ENCODE measurements at places on chromosomes 3 and 15.

DNA sequence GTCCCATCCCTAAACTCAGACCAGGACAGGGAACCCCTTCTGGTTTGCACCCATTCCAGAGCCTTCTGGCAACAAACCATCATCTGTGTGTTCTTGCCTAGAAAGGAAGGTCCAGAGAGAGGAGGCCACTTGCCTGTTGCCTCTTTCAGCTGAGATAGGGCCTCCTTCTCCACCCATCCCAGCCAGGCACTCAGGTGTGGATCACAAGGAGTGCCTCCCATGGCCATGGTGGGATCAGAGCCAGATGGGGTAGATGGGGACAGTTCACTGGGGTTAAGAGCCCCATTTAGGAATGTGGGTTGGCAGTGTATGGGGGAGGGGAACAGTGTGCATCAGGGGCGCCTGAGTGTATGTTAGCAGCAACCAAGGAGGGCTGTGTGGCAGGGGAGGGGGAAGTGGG is 8.9 kb upstream of the CTDSPL start:
- DNase-seq, result no peak

DNA sequence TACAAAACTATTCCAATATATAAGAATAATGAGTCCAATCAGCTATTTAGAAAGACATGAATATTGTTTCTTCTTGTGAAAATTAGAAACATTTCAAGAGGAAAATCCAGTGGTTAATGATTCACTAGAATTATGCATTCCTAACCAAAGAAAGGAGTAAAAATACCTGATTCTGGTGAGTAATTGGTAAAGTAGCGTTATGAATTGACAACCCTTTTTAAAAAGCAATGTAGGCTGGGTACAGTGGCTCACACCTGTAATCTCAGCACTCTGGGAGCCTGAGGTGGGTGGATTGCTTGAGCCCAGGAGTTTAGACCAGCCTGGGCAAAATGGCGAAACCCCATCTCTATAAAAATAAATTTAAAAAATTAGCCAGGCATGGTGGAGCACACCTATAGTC is 43.3 kb downstream of the TOPAZ1 start:
- no peak for DNase-seq

GRCh38 chr15:70539409-70539808 is 223.9 kb downstream of the UACA start:
- DNase-seq, result no peak

DNA sequence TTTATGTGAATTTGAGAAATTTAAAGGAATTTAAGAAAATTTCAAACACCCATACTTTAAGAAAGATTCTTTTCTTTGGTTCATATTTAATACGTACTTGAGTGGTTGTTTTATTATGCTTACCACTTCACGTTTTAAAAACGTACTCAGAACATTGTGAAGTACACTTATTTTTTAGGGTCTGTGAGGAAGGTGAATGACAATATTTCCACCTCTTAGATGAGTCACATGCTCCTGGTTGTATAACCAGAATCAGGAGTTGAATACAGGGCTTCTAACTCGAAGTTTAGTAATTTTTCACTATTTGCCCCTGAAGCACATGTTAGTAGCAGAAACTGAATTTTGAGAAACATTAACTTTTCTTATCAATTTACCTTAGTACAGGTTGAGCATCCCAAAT is 7.5 kb downstream of the SKIL start:
- DNase-seq, result no peak

- DNase-seq, result no peak
Measured at GRCh38 chr3:182519569-182519968, 273.7 kb upstream of the ATP11B start.

DNA sequence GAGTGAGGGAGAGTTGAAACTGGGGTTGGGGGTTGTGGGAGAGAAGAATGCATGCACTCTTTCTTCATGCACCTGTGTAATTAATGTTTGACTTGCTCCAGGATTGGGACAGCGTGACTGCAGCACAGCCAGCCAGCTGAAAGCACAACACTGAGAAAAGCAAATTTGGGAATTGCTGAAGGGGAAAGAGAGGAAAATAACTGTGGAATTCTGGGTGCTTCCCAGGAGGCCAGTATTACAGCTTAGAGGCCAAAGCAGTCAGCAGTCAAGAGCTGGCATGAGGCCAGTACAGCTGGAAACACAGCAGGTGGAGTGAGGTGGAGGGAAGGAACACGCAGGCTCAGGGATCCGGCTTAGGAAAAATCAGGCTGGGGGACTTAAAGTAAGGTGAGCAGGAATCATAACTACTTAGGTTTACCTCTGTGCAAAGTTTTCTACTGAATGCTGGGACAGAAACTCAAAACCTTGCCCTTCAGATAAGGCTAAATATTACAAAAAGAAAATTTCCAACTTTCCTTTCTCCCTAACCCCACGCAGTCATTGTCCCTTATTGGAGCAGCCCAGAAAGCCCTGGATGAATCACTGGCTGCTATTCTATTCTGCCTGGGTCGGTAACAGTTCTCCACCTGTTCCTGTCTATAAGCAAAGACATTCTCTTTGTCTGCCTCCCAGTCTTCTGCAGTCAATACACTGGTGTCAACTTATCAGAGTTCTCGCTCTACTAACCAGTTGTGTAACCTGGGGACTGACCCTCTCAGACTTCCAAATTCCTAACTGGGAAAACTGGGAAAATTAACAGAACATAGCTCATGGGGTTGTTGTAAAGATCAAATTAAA is 167.2 kb downstream of the MAGI1 start:
- peak; percentile 31 for DNase-seq

DNA sequence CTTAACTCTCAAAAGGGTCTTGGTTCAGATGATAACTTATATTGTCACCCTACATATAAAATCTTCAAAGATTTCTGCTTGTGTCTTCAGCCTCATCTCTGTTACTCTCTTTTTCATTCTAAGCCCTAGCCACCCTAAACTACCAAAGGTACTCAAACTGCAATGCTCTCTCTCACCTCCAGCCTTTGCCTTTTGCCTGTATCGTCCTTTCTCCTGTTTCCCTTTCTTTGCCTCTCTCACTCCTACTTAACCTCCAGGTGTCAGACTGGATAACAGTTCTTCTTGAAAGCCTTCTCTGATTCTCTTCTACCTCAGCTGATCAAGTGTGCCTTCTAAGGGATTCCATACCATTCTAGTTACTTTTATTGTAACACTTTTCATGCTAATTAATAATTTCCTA is 149.8 kb downstream of the SERPINI1 start:
- no peak for DNase-seq

GRCh38 chr3:195040094-195040493 is 230.9 kb downstream of the XXYLT1 start:
- DNase-seq, result no peak

- DNase-seq, result no peak
Measured at GRCh38 chr15:95563634-95564033, 766.9 kb upstream of the NR2F2 start.

- DNase-seq, result no peak
Measured at GRCh38 chr3:193148688-193149473, 92.1 kb upstream of the PLAAT1 start.

DNA sequence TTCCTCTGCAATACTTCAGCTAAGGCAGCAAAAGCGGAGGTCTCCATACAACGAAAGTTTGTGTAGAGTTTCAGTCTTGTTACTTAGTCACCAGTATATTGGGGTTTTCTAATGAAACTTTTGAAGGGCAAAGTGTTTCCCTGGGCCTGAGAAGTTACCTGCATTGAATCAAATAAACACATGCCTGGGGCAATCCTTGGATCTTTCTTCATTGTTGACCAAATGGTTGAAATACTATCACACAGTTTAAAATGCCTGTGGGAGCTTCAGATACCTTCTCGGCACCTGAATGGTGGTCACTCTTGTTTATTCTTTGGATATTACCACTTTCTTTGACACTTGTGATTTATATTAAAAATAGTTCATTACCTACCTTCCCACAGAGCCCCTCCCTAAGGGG is 988 bp upstream of the CHSY1 start:
- DNase-seq, result no peak

DNA sequence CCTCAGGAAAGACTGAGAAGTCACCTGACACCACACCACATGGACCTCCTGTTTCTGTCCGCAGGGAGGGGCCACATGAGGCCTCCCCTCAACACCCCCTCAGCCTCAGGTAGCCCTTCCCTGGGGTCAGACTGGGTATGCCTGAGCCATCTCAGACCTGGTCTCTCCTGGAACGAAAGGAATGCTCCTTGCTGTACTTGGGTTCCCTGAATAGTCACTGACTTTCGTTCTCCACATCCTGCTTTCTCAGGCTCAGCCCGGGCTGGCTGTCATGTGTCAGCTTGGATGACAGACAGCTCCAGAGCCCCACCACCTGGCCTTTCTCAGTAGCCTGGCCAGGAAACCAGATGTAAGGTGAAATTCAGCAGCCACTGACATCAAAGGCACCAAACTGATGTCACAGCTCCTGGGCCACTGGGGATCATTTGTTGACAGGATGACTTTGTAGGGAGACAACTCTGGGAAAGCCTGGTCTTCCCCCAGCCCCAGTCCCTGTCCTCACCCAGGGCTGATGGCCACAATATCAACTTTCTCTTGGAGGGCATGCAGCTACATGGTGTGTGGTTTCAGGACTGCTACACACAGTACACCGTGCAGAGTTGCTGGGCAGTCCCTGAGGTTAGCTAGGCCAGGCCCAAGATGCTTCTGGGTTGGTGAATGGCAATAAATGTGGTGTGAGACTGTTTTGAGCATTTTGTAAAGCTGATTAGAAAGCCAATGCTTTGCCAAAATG is 141.4 kb upstream of the MRPS22 start:
- peak; percentile 62 for DNase-seq

- no peak for DNase-seq
Measured at GRCh38 chr3:196976941-196977340, 8.3 kb upstream of the PIGZ start.

- peak; percentile 49 for DNase-seq
Measured at GRCh38 chr3:11498646-11499045, 145.1 kb downstream of the VGLL4 start.

DNA sequence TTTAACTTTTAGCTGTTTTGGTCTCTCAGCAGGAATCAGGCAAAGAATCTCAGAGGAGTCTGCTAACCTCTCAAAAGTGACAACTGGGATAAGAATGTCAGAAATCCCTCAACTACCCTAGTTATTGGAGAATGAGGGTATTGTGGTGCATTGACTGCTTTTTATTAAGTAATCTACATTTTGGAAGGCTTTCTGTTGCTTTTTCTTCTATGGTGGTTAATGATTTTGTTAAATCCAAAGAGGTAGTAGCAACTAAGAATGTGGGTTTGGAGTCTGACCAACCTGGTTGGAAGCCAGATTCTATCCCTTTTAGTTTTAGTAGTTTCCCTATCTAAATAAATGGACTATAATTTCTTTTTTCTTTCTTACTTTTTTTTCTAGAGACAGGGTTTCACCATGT is 94.7 kb upstream of the RNF7 start:
- DNase-seq, result no peak

GRCh38 chr3:129398803-129399144 is 29.7 kb downstream of the EFCAB12 start:
- DNase-seq, result no peak

DNA sequence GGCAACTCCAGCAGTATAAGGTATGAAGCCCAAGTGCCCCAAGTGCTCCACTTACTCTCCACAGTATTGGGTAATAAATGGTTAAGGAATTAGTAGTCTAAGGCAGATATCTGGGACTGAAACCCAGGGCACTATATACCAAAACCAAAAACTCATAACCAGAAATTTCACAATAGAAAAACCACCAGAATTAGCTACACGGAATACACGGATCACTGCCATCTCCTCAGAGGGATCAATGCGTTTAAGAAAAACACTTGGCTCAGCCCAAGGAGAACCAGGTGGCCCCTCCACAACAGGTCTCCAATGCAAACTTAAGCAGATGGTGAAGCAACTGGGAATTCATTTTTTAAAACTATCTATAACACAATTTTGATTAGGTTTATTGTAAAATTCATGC is 83.6 kb downstream of the FAIM start:
- no peak for DNase-seq

- no peak for DNase-seq
Measured at GRCh38 chr15:69865369-69865768, 232.3 kb downstream of the TLE3 start.

GRCh38 chr15:71792521-71792920 is 17.8 kb upstream of the NR2E3 start:
- no peak for DNase-seq

DNA sequence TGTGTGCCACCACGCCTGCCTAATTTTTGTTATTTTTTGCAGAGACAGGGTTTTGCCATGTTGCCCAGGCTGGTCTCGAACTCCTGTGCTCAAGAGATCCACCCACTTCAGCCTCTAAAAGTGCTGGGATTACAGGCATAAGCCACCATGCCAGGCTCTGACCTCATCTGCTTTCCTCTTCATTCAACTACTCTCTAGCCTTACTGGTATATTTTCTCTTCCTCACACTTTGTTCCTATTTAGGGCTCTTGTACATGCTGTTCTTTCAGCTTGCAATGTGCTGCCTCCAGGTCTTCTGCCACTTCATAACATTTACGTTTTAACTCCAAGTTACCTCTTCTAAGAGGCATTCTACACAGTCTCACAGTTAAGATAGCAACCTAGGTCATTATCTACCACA is 34.9 kb downstream of the PIK3CB start:
- DNase-seq, result no peak

- DNase-seq, result peak; percentile 54
Measured at GRCh38 chr3:157618075-157618760, 115.0 kb upstream of the VEPH1 start.

- no peak for DNase-seq
Measured at GRCh38 chr3:135382621-135383020, 582.9 kb upstream of the PPP2R3A start.

DNA sequence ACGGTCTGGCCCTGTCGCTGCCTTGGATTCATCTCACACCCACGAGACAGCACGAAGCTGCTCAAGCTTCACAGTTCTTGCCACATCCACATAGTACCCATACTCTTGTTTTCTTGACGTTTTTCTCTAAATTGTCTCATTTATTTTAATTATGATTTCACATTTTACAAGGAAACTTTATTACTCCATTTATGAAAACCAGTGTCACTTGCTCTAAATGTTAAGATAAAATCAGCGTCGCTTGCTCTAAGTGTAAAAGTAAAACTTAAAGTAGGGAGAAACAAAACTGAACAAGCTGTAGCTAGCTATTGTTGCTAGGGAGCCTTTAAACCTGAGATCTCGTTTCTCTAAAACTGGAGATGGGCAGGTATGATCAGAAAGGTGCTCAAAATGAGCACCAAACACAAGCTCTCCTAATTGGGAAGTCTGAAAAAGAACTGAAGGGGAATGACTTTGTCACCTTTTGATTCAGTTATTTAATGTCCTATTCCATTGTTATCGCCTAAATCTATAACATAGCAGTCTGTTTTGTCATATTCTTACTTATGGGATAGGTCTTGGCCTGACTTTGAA is 680 bp downstream of the IFT122 start:
- DNase-seq, result peak; percentile 50

GRCh38 chr15:63466378-63467192 is 37.8 kb upstream of the USP3 start:
- DNase-seq, result peak; percentile 17

DNA sequence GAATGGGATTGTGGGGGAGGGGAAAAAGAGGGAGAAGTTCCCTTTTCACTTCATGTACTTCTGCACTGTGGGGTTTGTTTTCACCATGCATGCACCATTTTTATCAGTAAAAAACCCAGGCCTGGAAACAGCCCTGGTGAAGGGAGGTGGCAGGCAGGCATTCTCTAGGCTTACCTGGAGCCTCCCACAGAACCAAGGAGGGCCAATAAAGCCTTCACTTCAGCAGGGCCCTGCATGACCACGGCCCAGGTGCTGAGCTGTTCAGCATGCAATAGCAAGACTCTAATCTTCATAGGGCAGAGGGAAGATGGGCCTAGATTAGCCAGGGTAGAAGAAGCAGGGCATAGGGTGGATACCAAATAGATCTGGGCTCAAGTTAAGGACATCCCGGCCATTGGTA is 49.6 kb downstream of the SCN5A start:
- no peak for DNase-seq
